ENCODE measurements at places on chromosomes 6 and 20. TPM values are rescaled to one million over a fixed set of nuclear protein-coding genes. Genes with fewer than 3 reads are reported as not detected.

DNA sequence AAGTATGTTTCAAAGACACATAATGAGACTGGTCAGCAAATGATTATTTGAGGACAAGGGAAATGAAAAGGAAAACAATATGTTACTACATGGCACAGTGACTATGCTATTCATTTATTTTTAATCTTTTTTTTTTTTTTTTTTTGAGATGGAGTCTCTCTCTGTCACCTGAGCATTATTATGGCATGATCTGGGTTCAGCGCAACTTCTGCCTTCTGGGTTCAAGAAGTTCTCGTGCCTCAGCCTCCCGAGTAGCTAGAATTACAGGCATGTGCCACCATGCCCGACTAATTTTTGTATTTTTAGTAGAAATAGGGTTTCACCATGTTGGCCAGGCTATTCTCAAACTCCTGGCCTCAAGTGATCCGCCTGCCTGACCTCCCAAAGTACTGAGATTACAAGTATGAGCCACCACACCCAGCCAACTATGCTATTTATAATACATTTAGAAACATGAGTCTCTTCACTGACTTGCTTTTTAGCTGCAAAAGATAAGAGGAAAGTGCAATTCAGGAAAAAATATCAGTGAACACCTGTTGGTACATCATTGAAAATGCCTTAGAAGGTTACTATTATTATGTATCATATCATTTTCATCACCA, 3.4 kb downstream of the CALHM4 start:
- ATAC-seq: no peak

DNA sequence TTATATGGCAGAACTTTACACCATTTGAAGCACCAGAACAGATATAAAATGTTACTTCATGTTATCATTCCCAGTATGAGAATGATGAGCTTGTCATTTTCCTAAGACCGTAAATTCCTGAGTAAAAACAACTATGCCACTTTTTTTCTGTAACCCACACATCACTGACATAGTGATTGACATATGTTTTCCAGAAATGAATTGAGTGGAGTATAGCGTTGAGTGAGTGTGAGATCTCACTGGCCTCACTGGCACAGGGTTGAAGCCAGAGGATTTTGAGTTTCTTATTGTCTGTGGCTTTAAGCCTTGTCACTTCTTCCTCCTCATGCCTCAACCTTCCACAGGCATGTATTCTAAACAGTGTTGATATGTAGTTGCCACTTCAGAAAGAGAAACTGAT, 62.3 kb downstream of the PDE7B start:
- no peak for ATAC-seq

DNA sequence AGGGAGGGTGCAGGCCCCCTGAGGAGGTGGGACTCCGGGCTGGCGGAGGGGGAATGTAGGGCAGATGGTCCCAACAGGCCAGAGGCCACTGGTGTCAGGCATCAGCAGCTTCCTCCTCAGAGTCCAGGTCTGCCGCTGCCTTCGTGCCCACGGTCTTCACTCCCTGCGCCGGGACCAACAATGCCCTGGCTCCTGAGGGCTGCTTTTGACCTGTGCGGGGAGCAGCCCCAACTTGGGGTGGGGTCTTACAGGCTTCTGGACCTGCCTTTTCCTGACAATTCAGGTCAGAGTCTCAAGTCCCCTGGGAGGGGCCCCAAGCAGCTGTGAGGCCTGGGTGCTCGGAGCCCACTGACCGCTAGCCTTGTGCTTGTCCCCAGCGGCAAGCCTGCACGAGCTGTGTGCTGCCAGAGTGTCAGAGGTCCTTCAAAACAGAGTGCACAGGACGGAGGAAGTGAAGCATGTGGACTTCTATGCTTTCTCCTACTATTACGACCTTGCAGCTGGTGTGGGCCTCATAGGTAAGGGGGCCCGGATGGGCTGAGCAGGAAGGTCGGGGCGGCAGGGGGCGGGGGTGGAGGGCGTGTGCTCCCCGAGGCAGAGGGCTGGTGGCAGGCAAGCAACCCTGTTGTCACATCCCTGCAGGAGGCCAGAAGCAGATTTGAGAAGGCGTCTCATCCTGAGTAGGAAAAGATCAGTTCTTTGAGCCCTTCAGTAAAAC, 25.3 kb upstream of the PYGB start:
- ATAC-seq: no peak

DNA sequence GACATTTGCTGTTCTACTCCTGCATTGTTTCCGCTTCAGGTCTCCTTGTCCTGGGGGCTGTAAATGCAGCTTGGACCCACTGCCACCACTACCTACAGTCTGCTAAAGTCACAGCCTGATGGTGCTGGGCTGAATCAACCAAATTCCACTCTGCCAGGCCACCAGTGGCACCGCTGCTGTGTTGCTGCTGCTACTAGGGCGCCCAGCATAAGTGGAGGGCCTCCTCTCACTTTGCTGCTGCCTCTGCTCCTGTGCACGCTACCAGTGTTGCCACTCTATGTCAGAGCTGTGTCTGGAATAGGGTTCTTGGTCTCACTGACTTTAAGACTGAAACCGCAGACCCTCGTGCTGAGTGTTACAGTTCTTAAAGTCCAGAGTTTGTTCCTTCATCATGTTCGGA, 1.4 kb upstream of the SSR1 start:
- ATAC-seq: no peak

DNA sequence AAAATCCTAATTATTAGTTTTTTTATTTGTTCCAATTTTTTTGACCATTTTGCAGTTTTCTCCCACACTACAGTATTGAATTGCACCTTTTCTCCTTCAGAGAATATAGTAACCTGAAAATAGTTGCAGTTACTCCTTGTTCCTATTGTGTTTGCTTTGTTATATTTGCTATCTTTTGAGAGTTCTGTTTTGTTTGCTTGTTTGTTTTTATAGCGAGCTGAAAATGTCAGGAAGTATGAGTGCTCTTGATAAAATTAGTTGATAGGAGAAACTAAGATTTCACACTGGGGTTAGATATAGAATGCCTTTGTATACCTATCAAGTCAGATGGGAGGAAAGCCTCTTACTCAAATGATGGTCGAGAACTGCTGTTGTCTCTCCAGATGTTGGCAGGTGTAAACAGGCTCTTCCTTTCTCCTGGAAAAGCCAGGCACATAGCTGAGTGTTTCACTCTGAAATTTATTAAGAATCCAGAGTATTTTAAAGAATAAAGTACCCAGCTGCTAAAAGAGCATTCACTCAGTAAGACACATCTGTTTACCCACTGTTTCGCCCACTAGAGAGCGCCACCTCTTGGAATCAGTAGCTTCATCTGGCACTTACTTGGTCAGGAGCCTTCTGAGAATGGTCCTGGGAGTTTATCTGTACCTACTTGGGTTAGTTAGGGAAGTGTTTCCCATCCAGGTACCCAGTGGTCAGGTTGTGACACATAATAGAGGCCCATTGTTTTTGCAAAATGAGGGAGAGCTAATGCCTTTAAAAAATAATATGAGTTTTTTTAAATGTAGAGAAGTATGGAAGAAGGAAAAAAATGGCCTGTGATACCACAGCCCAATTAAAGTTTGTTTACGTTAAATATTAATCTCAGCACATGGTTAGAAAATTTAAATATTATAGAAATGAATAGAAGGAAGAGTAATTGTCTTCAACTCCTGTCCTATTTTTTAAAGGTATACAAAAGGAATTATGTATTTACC, 11.2 kb downstream of the NT5DC1 start:
- no peak for ATAC-seq

- ATAC-seq: no peak
These were observed 183.9 kb downstream of the SYNDIG1 start for GRCh38 chr20:24653306-24653705.

- no peak for ATAC-seq
These were observed 288.4 kb downstream of the CLIC5 start for GRCh38 chr6:45727228-45727627.

GRCh38 chr6:68343901-68344300, 291.2 kb upstream of the ADGRB3 start:
- ATAC-seq: no peak

DNA sequence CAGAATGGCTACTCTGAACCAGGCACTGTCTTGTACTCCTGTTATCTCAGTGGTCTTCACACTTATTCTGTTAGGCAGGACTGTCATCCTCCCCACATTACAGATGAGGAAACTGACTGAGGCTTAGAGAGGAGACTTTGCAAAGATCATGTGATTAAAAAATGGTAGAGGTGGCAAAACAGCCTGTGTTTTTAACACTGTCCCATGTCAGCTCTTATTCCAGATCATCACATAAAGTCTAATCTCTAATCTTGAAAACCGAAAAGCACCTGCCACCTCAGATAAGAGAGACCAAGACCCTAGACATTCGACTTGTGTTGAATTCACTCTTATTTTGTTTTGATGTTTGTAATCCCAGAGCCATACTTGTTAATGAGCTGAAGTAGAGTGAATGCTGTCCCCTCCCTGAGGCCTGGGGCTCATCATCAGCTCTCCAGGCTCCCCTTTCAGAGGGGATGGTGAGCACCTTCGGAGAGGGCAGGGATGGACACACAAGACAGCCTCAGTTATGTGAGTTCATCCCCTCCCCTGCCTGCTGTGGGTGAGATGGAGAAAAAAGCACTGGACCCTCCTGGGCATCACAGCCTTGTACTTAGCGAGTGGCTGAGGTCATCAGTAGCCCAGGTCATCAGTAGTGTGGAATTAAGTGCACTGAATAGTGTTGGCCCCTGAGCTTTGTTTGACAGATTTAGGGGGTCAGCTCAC, 30.6 kb downstream of the MTHFD1L start:
- no peak for ATAC-seq

- no peak for ATAC-seq
These were observed 512.2 kb upstream of the MARCKS start for GRCh38 chr6:113344969-113345368.

DNA sequence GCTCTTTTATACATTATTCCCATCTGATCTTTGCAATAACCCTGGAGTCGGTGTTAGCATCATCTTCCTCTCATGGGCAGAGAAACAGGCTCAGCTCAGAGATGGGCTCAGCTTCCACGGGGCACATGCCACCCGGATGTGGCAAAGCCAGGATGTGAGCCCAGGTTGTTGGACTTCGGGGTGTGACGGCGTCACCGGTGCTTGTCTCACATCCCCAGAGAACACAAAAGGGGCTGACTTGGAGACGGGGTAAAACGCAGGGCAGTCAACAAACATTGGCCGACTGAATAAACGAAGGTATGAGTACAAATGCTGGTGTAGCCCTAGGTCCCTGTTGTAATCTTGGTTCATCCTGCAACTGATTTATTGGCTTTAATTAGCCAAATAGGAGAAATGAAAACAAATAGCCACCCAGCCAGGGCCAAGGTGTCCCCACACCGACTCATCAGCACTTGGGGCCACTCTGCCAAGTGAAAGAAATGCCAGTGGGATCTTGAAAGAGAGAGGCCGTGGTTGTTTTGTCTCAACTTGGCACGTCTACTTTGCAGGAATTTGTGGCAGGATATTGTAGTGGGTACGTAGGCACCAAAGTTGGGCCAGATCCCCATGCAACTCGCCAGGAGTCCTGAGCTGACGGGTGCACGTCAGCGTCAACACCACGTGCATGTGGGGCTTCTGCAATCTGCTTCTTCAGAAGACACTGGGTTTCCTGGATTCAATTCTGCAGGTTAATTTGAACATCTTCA, 42.8 kb downstream of the APCDD1L start:
- no peak for ATAC-seq

- no peak for ATAC-seq
These were observed 338.3 kb upstream of the CHD6 start for GRCh38 chr20:41956338-41957074.

DNA sequence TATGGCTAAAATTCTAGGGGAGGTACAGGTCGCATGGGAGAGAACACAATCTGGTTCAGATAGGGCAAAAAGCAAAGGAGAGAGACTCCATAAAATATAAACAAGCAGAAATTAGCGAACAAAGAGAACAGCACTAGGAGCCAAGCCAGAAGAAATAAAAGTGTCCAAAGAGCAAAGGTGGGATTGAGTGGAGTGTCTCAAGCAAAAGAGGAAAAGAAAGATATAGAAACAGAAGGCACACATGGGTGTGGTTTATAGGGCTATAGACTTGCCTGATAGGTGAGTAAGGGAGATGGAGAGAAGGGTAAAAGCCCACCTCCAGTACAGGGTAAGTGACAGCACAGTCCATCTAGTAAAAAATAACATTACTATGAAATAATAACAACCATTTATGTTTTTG, 36.5 kb upstream of the IRAK1BP1 start:
- ATAC-seq: no peak

DNA sequence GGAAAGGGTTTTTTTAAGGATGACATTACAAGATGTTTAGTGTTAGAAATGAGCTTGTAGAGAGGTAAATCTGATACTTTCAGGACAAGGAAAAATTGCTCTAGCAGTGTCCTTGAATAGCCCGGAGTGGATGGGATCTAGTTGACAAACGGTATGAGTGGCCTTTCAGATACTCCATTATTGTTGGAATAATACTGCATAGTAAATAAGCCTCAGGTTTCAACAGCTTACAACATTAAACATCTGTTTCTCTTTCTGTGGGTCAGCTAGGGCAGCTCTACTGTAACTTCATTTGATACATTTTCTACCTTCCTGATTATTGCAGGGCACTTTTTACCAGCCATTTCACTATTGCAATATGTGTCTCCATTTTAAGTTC, 118.0 kb downstream of the B3GAT2 start:
- no peak for ATAC-seq

GRCh38 chr20:34527016-34527415, 10.8 kb downstream of the DYNLRB1 start:
- no peak for ATAC-seq

- ATAC-seq: no peak
These were observed 39.4 kb downstream of the RPRD1B start for GRCh38 chr20:38072898-38073297.

GRCh38 chr6:153840039-153840850, 198.8 kb upstream of the OPRM1 start:
- no peak for ATAC-seq

- ATAC-seq: no peak
These were observed 72.7 kb downstream of the IGF2R start for GRCh38 chr6:160041608-160042007.

DNA sequence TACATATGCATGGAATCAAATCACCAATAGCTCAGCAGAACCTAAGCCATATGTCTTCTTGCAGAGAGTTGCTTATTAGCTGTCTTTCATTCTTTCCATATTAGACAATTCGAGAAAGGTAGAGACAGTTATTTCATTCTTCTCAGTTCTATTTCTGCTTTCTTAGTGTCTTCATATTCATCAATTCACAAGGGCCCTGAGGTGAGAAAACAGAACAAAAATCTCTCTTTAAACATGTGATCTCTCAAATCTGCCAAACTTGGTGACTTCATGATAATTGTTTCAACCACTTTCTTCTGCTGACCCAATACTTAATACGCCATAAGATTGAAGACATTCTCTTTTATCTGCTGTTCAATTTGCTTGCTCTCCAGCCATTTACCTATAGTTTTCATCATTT, 229.7 kb upstream of the MARCKS start:
- ATAC-seq: no peak

- ATAC-seq: no peak
These were observed 992 bp downstream of the ZSCAN16 start for GRCh38 chr6:28125401-28125800.

GRCh38 chr20:48784273-48784641, 43.5 kb downstream of the PREX1 start:
- ATAC-seq: no peak

Gene SLC25A27
- total RNA-seq: 24.1 TPM

Gene MAS1
- total RNA-seq: 0.45 TPM

Gene SLC35F1
- total RNA-seq: 26.0 TPM

Gene ERVFRD-1
- total RNA-seq: 0.49 TPM

Gene RIN2
- total RNA-seq: 22.7 TPM

Gene BPIFA1
- not detected for total RNA-seq

Gene IL20RA
- total RNA-seq: not detected

Gene SPAG4
- 2.4 TPM for total RNA-seq

Gene C20orf202
- total RNA-seq: not detected

Gene C6orf15
- total RNA-seq: 0.18 TPM

Gene NR2E1
- total RNA-seq: 0.27 TPM

Gene FKBP1C
- total RNA-seq: 0.76 TPM

Gene CNKSR3
- total RNA-seq: 4.2 TPM

All from motor neuron (in vitro differentiated cells).